Osteoblast (primary cell): ENCODE measurements at places on chromosomes 16 and 17. TPM values are rescaled to one million over a fixed set of nuclear protein-coding genes. Genes with fewer than 3 reads are reported as not detected.

DNA sequence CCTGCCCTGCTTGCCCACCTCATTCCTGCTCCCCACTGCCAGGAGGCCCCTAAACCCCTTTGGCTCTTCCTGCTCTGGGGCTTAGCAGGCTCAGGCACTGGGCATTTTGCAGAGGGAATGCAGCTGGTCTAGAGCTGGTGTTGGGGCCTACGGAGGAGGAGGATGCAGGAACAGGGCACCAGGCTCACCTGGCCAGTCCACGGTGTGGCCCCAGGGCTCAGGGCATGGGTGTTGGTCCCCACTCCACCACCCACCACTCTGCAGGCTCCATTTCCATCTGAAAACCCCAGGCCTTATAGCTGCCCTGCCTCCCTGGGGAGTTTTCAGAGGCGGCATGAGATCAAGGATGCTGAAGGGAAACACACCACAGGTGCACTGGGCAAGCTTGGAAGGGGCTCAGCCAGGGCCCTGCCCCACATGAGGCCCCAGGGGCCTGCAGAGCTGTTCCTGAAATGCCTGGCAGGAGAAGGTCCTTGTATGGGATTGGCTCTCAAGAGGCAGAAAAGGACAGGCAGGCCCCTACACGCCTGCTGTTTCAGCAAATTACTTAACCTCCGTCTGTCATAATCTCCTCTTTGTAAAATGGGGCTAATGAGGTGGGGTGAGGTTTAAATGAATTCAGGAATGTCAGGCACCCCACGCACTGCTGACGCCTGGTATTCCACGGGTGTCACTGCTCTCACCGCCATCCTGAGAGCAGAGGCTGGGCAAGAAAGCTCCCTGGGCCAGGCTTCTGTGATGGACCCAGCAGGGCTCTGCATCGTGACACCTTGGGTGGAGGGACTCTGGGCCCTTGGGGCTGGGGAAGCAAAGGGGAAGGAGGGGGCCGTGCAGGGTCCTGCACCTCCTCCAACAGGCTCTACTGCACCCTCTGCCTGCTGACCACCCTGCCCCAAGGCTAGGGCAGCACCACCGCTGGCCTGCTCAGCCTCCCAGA lies 9.3 kb downstream of the SLC47A2 start:
- H3K36me3 ChIP-seq, result no peaks in the 10 kb centered on the region
- H3K27ac ChIP-seq, result no peak overlapping the region
- H3K4me3 ChIP-seq, result no peak overlapping the region
- H3K27me3 ChIP-seq, result no peaks in the 10 kb centered on the region

Gene SEPTIN1
- 0.29 TPM in 1 of 2 replicates, not detected in the other for total RNA-seq

Gene KRT39
- 0.36 TPM in 1 of 2 replicates, not detected in the other for total RNA-seq

DNA sequence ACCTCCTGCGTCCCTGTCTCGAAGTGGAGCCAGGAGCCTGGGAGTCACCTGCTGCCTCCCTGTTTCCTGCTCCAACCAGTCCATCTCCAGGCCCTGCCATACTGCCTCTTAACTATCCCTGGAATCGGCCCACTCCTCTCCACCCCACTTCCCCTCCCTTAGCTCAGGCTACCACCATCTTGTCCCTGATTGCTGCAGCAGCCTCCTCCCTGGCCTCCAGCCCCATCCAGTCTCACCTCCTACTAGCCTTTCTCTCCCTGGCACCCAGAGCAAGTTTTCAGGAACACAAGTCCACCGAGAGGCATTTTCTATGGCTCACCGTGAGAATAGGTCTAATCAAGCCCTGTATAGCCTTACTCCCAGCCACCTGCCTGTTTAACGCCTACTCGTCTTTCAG lies 865 bp upstream of the CAMKK1 start:
- no peak for DNase-seq
- H3K4me1 ChIP-seq, result peaks cover 38% of the 10 kb centered on the region
- no peak overlapping the region for H3K27ac ChIP-seq
- H3K4me3 ChIP-seq, result peak overlapping the region; percentile 75

DNA sequence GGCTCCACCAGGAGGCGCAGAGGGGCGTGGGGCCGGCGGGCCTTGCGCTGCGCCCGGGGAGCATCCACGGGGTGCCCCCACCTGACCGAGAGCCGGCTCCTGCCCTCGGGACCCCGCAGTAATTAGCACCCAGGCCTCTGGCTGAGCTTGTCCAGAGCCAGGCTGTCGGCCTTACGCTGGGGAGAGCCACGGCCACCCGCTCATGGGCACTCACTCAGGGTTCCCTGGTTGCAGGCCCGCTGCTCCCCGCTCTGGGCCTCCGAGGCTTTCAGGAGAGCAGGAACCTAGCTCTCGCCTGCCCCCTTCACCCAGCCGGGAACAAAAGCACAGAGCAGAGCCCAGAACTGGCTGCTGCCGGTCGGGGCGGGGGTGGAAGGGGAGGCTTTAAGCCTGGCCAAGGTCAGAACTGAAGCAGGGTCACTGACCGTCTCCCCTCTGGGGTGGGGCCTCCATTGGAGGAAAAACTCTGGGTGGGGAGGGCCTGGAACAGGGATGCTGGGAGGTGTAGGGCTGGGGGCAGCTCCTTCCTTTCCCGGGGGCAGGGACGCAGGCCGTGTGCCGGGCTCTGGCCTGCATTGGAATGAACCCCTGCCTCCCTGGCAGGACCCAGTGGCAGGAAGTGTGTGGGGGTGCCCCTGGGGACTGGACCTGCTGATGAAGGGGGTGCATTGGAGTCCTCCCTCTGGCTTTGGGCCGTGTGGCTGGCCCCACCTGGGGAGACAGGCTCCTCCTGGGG lies 12.3 kb downstream of the GLIS2 start:
- peak overlapping the region; percentile 58 for H3K27ac ChIP-seq
- no peaks in the 10 kb centered on the region for H3K27me3 ChIP-seq
- H3K4me3 ChIP-seq, result peak overlapping the region; percentile 70
- peaks cover 3% of the 10 kb centered on the region for H3K36me3 ChIP-seq

- no peak overlapping the region for H3K27ac ChIP-seq
- peak; percentile 18 for DNase-seq
- H3K36me3 ChIP-seq, result no peaks in the 10 kb centered on the region
- H3K27me3 ChIP-seq, result no peaks in the 10 kb centered on the region
- no peaks in the 10 kb centered on the region for H3K4me1 ChIP-seq
- H3K4me3 ChIP-seq, result no peak overlapping the region
Observed at GRCh38 chr16:88290850-88291830, 91.6 kb upstream of the ZNF469 start.

- H3K36me3 ChIP-seq, result no peaks in the 10 kb centered on the region
- no peak for DNase-seq
- H3K27me3 ChIP-seq, result no peaks in the 10 kb centered on the region
- H3K4me1 ChIP-seq, result peaks cover 9% of the 10 kb centered on the region
- H3K4me3 ChIP-seq, result no peak overlapping the region
Observed at GRCh38 chr17:4850246-4850645, 17.1 kb downstream of the MINK1 start.

- no peaks in the 10 kb centered on the region for H3K36me3 ChIP-seq
- no peaks in the 10 kb centered on the region for H3K27me3 ChIP-seq
- no peaks in the 10 kb centered on the region for H3K4me1 ChIP-seq
- no peak overlapping the region for H3K27ac ChIP-seq
- no peak for DNase-seq
Observed at GRCh38 chr16:27685807-27686206, 135.9 kb downstream of the KATNIP start.

DNA sequence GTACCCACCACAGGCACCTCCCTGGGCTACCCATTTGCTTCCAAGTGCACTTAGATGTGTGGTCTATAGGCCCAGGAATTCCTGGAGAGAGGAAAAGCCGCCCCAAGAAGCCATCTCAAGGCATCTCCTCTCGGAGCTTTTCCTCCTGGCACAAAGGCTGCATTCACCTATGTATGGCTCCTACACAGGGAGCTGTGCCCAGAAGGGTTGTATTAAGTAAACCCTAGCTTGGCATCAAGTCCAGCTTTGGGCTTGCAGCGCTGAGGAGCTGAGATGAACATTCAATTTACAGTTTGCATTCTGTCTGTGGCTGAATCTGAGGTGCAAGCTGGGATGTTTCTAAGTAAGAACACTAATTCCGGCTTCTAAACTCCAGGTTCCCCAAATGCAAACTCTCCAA lies 81.3 kb downstream of the CDYL2 start:
- no peak for DNase-seq
- H3K4me1 ChIP-seq, result peaks cover 6% of the 10 kb centered on the region
- H3K27ac ChIP-seq, result no peak overlapping the region
- H3K4me3 ChIP-seq, result no peak overlapping the region
- no peaks in the 10 kb centered on the region for H3K27me3 ChIP-seq

Gene COX10
- total RNA-seq, result 14.1 and 14.8 TPM in 2 replicates

- H3K27me3 ChIP-seq, result no peaks in the 10 kb centered on the region
- no peaks in the 10 kb centered on the region for H3K36me3 ChIP-seq
- no peak overlapping the region for H3K27ac ChIP-seq
Observed at GRCh38 chr17:12859520-12859919, 70.2 kb downstream of the ARHGAP44 start.

GRCh38 chr17:58265902-58266875 lies 14.5 kb downstream of the MPO start:
- H3K4me3 ChIP-seq, result no peak overlapping the region
- H3K4me1 ChIP-seq, result no peaks in the 10 kb centered on the region
- H3K27me3 ChIP-seq, result peaks cover 17% of the 10 kb centered on the region
- H3K36me3 ChIP-seq, result no peaks in the 10 kb centered on the region

- H3K36me3 ChIP-seq, result no peaks in the 10 kb centered on the region
- no peak overlapping the region for H3K4me3 ChIP-seq
- H3K27me3 ChIP-seq, result peaks cover 4% of the 10 kb centered on the region
Observed at GRCh38 chr17:4566785-4567184, 6.4 kb upstream of the GGT6 start.

- H3K36me3 ChIP-seq, result peaks cover 71% of the 10 kb centered on the region
- DNase-seq, result peak; percentile 74
- H3K4me1 ChIP-seq, result no peaks in the 10 kb centered on the region
- no peak overlapping the region for H3K4me3 ChIP-seq
- H3K27ac ChIP-seq, result no peak overlapping the region
- no peaks in the 10 kb centered on the region for H3K27me3 ChIP-seq
Observed at GRCh38 chr17:4167786-4168185, 24.8 kb downstream of the CYB5D2 start.

Gene CCL14
- not detected in 2 replicates for total RNA-seq

Gene TBC1D3B
- 0.36 and 0.88 TPM in 2 replicates for total RNA-seq

DNA sequence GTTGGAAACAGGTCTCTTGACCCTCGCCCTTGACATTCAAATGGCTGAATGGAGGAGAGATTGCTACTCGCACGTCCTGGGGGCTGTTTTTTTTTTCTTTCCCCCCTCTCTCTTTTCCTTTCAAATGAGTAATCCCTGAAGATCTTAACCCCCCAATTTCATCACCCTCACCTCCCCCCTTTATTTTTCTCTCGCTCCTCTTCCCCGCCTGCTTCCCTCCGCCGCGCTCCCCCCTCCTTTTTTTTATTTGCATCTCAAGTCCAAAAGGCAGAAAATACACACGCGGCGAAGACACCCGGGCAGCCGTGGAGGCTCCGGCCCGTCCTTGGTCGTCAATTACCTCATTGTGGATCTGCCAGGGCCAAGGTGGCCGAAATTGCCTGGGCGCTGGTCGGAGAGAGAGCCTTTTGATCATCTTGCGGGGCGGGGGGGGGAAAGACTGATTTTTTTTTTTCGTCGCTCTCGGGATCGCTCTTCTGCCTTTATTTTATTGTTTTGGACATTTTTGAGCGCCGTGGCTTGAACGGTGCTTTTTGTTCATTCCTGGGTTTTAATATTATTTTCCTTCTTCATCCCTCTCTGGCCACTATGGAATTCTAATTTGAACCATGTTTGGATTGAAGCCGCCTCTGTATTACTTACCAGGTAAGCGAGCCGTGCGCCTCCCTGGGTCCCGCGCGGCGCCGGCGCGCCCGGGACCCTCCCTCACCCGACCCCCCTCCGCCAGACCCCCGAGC lies 57.2 kb upstream of the GSE1 start:
- H3K4me3 ChIP-seq, result peak overlapping the region; percentile 90
- no peaks in the 10 kb centered on the region for H3K36me3 ChIP-seq
- peak overlapping the region; percentile 82 for H3K27ac ChIP-seq
- DNase-seq, result peak; percentile 95
- peaks cover 33% of the 10 kb centered on the region for H3K4me1 ChIP-seq

Gene DHX58
- 18.5 and 23.0 TPM in 2 replicates for total RNA-seq

Gene RNPS1
- 64.2 and 81.1 TPM in 2 replicates for total RNA-seq

Gene ZP2
- not detected in 2 replicates for total RNA-seq

- peak; percentile 99 for DNase-seq
- H3K4me3 ChIP-seq, result peak overlapping the region; percentile 78
- H3K27ac ChIP-seq, result peak overlapping the region; percentile 73
- peaks cover 3% of the 10 kb centered on the region for H3K36me3 ChIP-seq
- peaks cover 18% of the 10 kb centered on the region for H3K4me1 ChIP-seq
- H3K27me3 ChIP-seq, result no peaks in the 10 kb centered on the region
Observed at GRCh38 chr16:50245417-50246298, 20.7 kb upstream of the ADCY7 start.

- H3K27me3 ChIP-seq, result peaks cover 35% of the 10 kb centered on the region
- DNase-seq, result peak; percentile 99
- peaks cover 14% of the 10 kb centered on the region for H3K4me1 ChIP-seq
- no peaks in the 10 kb centered on the region for H3K36me3 ChIP-seq
Observed at GRCh38 chr17:60154616-60155426, 5.0 kb downstream of the CA4 start.

Gene MEIOB
- not detected in 2 replicates for total RNA-seq

DNA sequence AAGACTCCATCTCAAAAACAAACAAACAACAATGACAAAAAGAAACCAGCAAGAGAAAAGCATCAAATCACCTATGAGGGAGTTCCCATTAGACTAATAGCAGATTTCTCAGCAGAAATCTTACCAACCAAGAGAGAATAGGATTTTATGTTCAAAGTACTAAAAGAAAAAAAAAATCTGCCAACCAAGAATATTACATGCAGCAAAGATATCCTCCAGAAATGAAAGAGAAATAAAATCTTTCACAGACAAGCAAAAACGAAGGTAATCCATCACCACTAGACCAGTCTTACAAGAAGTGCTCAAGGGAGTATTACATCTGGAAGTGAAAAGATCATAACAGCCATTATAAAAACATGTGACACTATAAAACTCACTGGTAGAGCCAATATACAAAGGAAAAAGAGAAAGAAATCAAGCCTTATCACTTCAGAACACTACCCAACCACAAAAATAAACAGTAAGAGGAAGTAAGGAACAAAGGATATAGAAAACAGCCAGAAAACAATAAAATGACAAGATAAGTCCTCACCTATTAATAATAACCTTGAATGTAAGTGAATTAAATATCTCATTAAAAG lies 66.3 kb downstream of the STX8 start:
- H3K4me3 ChIP-seq, result no peak overlapping the region
- H3K4me1 ChIP-seq, result peaks cover 3% of the 10 kb centered on the region
- H3K36me3 ChIP-seq, result no peaks in the 10 kb centered on the region

DNA sequence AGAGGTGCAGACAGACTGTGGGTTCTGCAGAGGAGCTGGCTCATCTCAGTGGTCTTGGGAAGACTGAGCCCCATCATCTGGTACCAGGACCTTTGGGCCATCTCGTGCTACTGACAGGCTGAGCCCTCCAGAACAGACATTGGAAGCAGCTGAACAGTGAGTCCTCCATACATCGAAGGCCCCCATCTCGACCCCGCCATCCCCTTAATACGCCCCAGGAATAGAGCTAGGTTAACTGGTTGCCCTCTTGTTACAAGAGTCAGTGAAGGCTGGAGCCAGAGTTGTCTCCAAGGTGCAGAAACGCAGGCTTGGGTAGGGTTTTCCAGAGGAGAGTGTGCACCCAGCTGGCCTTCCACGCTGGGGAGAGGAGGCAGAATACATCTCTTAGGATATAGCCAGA lies 76.0 kb downstream of the N4BP1 start:
- no peaks in the 10 kb centered on the region for H3K27me3 ChIP-seq
- peaks cover 27% of the 10 kb centered on the region for H3K4me1 ChIP-seq
- H3K4me3 ChIP-seq, result no peak overlapping the region
- H3K27ac ChIP-seq, result no peak overlapping the region
